NCI-H1092 (cell line): ENCODE measurements at places on chromosomes 2 and 18.

GRCh38 chr18:47772374-47773248 lies 157.8 kb downstream of the SMAD2 start:
- DNase-seq = no peak

- no peak for DNase-seq
These were observed 8.4 kb upstream of the ARID5A start for GRCh38 chr2:96528006-96528699.

GRCh38 chr2:155266583-155266982 lies 568.1 kb downstream of the KCNJ3 start:
- DNase-seq = no peak

DNA sequence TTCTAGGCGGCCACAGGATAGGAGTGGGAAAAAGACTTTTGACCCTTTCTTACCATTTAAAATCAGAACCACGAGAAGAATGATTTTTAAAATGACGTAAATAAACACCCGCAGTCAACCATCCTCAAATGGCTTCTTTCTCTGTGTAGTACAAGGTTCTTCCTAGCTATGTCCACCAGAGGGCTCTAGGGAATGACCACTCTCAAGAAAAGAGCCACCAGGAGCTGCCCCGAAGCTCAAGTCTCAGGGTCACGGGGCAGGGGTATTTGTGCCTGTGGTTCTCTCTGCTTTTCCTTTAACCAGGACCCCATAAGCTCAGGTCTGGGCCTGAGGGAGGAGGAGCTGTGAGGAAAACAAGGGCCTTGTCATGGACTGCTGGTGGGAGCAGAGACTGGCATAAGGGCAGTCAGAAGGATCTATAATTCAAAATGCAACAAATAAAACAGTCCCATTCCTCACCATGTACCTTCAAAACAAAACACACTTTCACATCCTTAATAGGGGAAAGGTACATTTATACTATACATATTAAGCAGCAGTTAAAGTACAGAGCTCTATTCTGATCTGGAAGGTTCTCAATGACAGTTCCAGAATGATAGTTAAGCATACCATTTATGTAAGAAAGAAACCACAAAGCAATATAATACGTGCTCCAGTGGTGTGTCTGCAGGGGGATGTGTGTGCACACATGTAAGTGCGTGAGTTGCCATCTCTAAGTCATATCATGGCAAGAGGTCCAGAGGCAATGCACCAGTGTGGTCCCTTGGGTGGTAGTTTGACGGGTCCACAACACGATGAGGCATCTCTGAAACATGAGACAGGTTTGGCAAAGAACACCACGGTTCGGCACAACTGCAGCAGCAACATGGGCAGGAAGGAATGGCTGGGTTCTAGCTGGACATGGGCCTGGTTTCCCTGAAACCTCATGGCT lies 18.6 kb downstream of the LYPD1 start:
- no peak for DNase-seq

GRCh38 chr2:18998491-18998890 lies 359.9 kb downstream of the OSR1 start:
- no peak for DNase-seq

- DNase-seq = no peak
These were observed 215.3 kb downstream of the ANAPC1 start for GRCh38 chr2:111668741-111669140.

- DNase-seq = no peak
These were observed 129.4 kb upstream of the MAPRE2 start for GRCh38 chr18:34911661-34912384.

DNA sequence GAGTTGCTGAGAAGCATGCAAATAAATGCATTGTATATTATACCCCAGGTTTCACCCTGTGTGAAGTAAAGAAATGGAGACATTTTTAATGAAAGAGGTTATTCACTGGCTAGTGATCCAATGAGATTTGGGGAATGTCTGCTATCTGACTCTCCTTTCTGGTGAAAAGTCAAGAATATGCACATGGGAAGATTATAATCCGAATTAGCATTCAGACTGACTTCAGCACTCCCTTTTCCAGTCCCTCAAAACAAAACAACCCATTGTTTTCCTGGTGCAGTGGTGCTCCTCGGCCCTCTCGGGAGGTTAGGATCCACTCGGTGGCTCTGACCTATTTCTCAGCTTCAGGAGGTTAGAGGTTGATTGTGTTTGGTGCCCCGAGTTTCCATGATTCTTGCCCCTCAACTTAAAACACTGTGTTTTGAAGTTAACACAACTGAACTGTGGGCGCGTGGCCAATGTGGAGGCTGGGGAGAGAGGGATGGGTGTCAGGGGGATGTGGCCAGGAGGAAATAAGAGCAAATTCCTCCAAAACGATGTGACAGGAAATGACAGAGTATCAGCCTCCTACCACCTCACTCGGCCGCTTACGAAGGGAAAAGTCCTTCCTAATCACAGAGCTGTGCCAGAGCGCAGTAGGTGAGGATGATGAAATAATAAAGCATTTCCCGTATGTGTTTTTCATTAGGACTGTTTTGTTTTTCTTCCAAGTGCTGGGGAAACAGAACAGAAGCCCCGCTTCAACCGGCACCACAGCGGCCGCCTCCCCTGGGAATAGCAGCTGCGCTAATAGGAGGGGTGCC lies 440.1 kb downstream of the MTX2 start:
- no peak for DNase-seq
